ENCODE measurements at places on chromosomes 12 and 14.

DNA sequence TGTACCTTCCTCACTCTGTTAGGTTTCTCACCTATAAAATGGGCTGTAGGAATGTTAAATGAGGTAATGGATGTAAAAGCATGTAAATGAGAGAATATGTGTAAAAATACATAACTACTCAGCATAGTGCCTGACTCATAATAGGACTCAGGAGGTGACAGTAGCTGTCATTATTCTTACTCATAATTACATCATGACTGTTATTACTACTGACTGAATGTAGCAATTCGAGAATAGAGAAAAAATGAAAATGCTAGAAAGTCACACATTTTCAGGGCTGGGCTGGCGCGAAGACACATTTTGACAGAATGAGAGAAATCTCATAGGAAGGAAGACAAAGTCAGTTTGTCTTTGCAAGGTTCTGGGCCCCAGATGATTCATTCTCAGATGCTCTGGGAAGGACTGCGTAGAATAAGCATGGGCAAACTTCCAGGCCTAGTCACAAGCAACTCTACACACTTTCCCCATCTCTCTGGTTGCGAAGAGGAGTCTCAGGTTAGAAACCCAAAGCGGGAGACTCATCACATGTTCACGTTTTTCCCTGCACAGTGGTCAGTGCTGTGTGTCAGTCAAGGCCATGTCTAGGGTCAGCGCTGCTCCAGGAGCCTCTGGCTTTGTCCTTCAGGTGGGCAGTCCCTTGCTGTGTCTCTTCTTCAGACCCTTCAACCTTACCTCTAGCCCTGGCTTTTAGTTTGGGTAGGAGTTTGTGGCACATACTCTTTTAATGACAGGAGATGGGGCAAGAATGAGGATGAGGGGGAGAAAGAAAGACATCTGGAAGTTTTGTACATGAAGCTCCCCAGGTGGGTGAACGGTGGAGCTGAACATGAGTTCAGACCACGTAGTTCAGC, 8.4 kb downstream of the GPRC5A start:
- DNase-seq = no peak

GRCh38 chr14:80215081-80215480, 3.8 kb upstream of the DIO2 start:
- DNase-seq = no peak

- no peak for DNase-seq
Observed at GRCh38 chr14:97039717-97040363, 242.7 kb downstream of the VRK1 start.

- no peak for DNase-seq
Observed at GRCh38 chr12:126862500-126862899, 1404.5 kb upstream of the TMEM132C start.

GRCh38 chr14:23633160-23633701, 2.9 kb upstream of the DHRS2 start:
- DNase-seq = no peak

- DNase-seq = peak; percentile 37
Observed at GRCh38 chr14:106530423-106531107, 1004.2 kb downstream of the TMEM121 start.

DNA sequence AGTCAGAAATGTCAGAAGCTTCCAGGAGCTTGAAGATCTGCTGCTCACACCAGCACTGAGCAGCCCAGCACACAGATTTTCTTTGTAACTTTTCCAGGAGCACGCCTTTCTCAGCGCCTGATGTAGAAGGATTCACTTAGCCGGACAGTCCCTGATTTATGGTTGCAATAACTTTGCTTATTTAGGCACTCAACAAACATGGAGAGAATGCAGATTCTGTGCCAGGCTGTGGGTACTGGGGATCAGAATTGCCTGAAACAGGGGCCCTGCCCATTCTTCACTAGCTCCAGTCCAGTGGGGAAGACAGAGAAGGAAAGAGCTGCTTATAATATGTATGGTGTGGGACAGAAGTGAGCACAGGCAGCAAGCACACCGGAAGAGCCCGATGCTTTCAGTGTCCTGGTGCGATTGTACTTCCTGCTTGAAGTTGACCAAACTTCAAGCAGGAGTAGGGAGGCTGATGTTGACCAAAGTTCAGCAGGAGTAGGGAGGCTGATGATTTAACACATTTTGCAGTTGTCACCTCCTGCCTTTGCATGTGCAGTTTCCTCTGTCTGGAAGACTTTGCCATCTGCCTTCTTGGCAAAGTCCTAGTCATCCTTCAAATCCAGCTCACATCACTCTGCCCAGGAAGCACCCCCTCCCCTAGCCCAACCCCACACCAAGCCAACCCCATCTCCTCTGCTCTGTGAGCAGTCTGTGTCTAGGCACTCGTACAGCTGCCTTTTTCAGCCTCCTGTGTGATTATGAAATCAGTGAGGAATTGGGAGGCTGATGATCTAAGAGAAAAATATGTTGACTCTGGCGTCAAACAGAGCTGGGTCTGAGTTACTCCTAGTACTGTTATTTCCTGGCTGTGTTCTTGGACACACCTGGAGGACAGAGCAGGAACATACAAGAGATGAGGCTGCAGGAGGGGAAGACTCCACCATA, 12.0 kb upstream of the PRIMA1 start:
- DNase-seq = no peak

GRCh38 chr12:130929363-130929762, 24.3 kb upstream of the ADGRD1 start:
- DNase-seq = no peak

DNA sequence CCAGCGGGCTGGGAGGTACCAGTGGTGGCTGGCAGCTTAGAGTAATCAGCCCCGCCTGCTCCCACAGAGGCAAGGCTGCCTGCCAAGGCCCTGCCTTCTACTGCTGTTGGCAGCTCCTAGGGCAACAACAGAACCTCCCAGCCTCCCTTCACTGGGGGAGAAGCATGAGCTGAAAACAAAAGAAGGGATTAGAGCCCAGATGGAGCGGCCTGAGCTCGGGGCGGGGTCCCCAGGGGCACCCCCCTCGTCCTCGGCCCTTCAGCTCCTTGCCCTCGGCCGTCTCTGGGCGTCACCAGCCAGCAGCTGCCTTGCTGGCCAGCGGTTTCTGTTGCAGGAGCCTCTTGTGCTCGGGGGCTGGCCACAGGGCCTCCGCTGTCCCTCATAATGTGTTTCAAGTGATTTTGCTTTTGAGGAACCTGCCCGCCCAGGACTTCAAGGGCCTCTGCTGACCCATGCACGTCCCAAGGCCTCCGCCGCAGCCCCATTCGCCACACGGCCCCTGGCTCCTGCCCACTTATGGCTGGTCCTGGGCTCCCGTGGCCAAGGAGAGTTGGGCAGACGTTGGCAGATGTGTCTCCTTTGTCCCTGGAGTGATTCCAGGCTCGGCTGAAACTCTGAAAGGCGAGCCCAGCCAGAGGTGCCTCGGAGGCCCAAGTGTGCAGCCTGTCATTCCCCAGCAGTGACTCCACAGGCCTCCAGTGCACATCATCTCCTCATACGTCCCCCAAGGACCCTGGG, 49.7 kb downstream of the PSMA6 start:
- DNase-seq = no peak

- DNase-seq = no peak
Observed at GRCh38 chr14:23487216-23487615, 17.7 kb downstream of the NGDN start.

DNA sequence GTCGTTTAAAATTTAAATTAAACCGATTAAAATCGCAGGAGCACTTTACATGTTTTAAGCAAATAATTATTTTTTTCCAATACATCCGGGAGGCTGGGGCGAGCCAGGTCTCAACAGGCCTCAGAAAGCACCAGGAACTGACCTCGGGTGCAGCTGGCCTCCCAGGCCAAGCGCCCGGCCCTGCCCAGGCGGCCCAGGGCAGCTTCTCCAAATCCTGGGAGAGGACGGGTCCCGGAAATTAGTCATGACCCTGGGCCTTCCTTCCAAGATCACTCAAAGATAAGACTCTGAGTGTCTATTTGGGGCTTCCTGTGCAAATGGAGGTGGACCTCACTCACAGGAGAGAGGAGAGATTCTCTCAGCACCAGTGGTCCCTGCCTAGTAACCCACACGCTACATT, 177.1 kb downstream of the BCL11B start:
- no peak for DNase-seq

- DNase-seq = no peak
Observed at GRCh38 chr12:94078138-94078723, 70.1 kb upstream of the PLXNC1 start.

DNA sequence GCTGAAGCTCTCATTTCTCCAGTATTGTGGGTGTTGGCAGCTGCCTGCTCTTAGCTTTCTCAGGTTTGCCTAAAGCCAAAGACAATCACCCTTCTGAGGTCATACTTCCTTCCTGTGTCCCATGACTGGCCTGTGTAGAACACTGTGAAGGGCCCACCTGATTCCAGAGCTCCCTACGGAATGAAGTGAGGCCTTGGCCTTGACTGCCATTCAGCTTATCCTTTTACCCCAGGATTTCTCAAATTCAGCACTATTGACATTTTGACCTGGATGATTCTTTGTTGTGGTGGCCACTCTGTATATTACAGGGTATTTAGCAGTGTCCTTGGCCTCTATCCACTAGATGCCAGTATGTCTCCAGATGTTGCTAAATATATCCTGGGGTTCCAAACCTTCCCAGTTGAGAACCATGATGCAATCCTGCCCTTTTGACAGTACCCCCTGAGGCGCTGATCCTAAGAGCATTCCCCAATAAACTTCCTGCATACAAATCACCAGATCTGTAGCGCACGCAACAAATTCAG, 112.3 kb upstream of the KRR1 start:
- DNase-seq = no peak

GRCh38 chr12:12909995-12910420, 18.6 kb downstream of the GPRC5A start:
- no peak for DNase-seq

DNA sequence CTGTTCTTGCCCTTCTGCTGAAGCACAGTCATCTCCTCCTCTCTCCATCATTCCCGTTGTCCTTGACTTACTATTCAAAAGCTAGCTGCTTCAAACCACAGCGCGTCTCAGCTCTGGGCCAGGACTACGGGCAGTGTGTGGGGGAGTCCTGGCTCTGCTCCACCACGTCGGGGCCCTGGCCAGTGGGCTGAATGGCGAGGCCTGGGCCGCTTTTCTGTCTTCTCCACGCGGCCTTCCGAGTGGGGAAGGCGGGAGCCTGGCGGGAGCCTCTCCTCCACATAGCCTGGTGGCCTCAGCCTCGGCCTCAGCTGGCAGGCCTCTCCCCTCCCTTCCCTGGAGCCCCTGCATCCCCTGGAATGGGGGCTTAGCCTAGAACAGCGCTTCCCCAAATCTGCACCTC, 16.5 kb downstream of the ANKRD9 start:
- no peak for DNase-seq

DNA sequence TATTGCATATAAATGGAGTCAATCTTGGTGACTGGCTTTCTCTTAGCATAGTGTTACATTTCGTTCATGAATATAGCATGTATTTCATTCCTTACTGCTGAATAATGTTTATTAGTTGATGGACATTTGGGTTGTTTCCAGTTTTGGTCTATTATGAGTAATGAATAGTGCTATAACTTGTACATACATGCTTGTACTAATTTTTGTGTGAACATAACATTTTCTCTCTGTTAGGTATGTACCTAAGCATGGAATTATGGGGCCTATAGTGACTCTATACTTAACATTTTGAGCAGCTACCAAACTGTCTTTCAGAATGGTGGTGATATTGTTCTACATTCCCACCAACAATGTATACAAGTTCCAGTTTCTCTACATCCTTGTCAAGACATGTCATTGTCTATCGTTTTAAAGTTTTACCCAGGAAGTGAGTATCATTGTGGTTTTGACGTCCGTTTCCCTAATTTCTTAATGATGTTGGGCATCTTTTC, 23.1 kb downstream of the ATP2A2 start:
- no peak for DNase-seq

DNA sequence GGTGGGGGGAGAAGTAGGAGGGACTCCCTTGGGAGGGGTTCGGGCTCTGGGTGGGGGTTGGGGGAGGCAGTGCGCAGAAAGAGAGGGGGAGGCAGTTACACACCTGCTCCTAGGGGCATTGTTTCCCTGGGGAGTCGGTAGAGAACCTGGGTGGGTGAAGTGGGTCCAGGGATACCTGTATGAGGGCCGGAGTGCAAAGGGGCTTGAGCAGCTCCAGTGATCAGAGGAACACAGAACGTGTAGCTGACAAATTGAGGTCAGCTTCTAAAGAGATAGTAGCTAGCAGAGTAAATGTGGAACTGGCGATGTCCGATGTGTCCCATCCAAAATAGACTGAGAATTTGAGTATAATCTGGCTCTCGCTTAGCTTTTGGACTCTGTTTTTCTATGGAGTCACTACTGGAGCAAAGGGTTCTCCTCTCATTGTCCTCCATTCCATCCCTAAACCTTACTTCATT, 502 bp downstream of the SMARCD1 start:
- DNase-seq = no peak

- no peak for DNase-seq
Observed at GRCh38 chr12:128726886-128727285, 96.9 kb downstream of the SLC15A4 start.

GRCh38 chr12:90211017-90211416, 502.4 kb upstream of the ATP2B1 start:
- DNase-seq = no peak

DNA sequence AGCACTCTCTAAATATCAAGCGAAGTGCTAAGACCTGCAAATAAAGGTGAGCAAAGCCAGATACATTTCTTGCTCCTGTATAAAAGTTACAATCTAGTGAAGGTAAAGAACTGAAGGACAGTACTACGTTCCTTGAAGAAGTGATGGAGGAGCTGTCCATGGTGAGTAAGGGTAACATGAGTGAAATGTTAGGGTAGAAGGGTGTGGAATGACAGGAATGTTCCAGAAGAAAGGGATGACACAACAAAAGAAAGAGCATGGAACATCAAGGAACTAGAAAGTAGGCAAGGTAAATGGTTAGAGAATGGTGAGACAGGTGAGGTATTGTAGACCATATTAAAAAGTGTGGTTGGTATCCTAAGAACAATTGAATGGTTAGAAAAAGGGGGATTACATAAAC, 272.4 kb downstream of the ACSS3 start:
- no peak for DNase-seq

- DNase-seq = peak; percentile 7
Observed at GRCh38 chr14:100898935-100899883, 4.3 kb downstream of the RTL1 start.

DNA sequence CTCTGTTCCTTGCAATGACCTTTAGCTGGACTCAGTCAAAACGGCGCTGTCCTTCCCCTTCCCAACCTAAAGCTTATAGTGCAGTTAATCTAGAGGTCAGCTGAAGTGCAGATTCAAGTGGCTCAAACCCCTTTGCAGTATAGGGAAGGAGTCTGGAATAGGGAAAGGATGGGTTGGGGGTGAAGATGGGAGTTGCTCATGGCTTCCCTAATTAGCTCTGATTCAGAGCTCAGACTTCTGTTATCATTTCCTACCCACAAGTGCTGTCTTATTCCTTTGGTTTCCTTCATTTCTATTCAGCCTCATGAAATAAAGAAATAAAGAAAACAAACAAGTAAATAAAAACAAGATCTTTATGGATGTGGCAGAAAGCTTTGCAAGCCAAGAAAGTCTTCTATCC, 264.0 kb upstream of the HMGA2 start:
- DNase-seq = no peak

GRCh38 chr14:49052521-49052920, 533.7 kb downstream of the RPS29 start:
- no peak for DNase-seq

GRCh38 chr14:56860441-56860840, 50.2 kb upstream of the OTX2 start:
- no peak for DNase-seq

All from memory B cell (primary cell).